ENCODE measurements at places on chromosomes 1 and 21.

GRCh38 chr21:22438428-22439086, 1440.3 kb downstream of the NCAM2 start:
- DNase-seq = no peak

DNA sequence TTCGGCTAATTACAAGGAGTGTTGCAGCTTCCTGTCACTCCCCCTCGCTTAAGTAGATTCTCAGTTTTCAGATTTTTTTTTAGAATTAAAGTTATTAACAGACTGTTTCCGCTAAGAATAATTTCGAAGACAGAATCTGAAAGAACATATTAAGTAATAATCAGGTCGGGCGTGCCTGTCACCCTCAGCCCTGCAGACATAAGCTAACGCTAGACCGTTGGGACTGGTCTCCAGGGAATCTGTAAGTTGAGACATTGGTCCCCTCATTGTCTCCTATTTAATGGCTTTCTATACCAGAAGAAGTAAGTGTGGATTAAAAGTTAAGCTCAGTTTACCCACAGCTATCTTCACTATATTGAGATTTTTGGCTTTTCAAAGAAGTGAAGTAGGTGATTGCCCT, 14.5 kb downstream of the NMNAT1 start:
- DNase-seq = no peak

DNA sequence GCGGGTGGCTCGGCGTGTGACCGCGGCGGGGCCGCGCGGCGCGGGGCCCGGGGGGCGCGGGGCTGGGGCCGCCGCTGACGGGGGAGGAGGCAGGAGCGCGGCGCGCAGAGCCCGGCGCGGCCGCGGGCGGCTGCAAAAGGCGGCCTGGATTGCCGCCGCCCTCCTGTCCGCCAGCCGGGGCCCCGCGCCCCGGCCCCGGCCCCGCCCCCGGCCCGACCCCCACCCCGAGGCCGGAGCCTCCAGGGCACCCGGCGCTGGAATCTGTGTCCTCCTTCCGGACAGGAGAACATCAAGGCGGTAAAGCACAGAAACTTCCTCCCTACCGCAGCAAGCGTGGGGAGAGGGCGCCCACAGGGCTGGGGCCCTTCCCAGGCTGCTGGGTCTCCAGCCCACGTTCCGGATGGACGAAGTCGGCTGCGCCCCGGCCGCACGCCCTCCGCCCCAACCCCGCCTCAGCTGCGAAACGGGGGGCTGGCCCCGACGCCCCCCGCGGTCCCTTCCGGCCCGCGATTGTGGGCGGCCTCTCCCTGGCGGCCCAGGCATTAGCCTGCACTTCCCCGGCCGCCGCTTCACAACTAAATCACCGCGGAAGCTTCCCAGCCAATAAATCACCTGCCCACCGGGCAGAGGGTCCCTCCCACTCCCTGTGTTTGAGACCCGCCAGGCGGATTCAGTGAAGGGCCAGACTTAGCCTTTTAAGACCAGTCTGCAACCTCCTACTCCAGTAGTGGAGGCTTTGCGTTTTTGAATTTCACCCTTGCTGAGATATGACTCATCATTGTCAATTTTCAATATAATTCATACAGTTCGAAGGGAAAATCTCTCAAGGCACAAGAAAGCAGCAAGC, 106.0 kb downstream of the SLC45A1 start:
- DNase-seq = no peak

DNA sequence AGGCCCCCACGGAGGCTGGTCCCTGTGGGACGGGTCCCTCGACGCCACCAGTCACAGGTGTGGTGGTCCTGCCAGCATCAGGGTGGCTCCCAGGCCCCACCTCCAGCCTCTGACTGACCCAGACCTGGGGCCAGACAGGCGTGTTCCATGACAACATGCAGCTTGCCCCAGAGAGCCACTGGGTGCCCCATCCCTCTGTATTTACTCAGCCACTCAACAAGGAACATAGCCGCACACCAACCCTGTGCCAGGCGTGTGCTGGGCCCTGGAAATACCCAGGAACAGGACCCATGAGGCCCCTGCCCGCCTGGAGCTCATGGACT, 65.4 kb downstream of the MATN1 start:
- no peak for DNase-seq

DNA sequence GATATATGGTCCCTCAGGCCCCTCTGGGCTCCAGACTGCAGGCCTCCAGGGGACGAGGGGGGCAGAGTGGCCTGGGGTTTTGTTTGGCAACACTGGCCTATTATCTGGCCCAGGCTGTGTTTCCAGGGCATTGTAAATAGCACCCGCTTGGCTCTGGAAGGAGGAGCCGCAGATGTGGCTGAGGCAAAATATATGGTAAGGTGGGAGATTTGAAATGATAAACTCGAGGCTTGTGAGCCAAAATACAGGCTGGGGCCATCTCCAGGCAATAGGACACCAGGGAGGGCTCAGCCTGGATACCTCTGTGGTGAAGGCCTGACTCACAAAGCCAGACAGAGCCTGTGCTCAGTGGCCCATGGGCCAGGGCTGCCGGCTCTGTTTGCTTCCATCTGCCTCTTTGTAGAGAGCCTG, 14.0 kb downstream of the NAV1 start:
- no peak for DNase-seq

DNA sequence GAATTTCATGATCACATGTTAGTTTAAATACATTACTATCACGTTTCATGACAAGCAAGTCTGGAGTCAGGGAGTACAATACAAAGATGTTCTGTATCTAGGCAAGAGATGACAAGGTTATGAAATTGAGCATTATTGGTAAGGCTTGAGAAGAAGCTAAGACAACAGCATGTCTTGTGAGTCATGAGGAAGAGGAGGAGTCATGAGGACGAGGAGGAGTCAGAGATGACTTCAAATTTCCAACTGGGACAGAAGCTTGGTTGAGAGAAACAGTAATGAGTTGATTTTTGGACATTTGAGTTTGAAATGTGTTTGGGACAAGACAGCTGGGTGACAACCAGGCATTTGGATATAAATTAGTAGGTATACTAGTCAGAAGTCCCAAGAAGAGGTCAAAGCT, 4.3 kb upstream of the UBE2U start:
- DNase-seq = no peak

DNA sequence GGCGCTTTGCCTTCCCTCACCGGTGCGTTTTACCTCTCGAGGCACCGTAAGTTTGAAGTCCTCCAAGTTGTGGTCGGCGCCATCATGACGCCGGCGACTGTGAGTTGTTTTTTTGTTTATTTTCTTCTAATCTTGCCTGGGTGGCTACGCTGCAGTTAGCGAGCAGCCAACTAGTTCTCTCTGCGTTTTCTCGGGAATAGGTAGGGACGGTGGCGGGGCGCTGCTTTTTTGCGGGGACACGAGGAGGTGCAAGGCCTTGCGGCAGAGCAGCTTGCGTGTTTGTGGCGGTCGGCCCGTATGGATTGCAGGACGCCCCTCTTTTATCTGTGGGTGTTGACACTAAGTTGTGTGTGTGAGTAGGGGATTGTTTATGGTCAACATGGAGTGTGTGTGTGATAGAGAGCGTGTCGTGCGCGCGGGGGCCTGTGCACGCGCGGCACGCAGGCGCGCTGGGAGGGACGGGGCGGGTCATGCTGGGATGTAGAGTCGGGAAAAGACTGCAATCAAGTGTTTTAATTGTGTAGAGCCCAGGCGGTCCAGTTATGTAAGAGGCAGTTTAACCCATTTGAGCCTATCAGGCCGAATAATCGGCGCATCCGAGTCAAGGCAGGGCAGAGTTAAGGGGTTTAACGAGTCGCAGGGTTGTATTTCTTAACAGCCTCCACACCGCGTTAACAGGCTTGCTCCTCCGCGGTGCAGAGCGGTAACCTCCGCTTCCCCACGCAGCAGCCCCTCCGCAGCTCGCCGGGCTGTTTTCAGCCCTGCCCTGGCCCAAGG, 1.2 kb upstream of the NEGR1 start:
- peak; percentile 8 for DNase-seq

GRCh38 chr1:58391056-58391455, 155.5 kb downstream of the OMA1 start:
- no peak for DNase-seq

DNA sequence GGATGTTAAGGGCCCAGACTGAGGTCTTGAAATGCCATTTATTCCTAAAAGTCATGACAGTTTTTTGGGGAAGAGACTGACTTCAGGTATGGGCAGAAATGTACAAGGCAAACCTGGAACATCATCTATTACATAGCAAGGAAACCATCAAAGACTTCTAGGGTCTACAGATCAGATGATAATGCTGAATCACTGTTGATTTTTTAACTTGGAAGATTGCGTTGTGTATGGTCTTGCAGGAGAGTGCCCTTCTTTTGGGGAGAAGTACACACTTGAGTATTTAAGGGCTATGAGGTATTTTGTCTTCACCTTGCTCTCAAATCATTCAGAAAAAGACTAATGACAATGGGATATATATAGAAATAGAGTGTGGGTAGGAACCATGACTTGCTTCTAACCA, 15.4 kb upstream of the RD3 start:
- DNase-seq = no peak

- no peak for DNase-seq
Measured at GRCh38 chr1:111618961-111619634, 491 bp upstream of the RAP1A start.

DNA sequence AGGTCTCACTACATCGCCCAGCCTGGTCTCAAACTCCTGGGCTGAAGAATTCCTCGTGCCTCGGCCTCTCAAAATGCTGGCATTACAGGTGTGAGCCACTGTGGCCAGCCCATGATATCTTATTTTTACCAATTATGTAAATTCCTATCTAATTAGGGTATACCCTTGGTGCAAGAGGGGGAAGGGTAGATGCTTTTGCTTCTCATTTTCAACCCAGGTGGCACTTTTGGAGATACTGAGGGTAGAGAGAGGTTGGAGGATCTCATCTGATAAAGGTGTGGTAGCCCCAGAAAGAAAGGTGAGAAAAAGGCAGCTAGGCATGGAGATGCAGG, 17.4 kb downstream of the ENSA start:
- no peak for DNase-seq

- DNase-seq = no peak
Measured at GRCh38 chr1:85568660-85569059, 11.9 kb upstream of the CCN1 start.

GRCh38 chr1:78664763-78665162, 15.1 kb downstream of the IFI44 start:
- no peak for DNase-seq

DNA sequence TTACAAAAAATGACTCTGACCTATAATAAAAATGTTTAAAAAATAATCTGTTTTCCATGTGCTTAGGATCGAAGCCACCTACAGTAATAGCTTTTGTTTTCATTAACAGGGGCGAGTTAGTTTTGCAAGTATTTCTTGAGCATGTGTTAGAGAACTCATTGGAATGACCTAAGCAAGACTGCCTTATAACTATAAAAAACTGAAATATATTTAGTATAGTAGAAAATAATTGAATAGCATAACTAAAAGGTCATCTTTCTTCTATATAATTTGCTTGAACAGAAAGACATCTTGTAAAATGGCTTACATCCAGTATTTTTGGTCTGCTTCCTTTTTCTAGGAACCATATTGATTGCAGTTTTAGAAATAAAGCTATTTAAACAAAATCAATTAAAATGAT, 241.5 kb upstream of the NRIP1 start:
- DNase-seq = no peak

GRCh38 chr1:3908886-3909517, 8.9 kb upstream of the C1orf174 start:
- no peak for DNase-seq

DNA sequence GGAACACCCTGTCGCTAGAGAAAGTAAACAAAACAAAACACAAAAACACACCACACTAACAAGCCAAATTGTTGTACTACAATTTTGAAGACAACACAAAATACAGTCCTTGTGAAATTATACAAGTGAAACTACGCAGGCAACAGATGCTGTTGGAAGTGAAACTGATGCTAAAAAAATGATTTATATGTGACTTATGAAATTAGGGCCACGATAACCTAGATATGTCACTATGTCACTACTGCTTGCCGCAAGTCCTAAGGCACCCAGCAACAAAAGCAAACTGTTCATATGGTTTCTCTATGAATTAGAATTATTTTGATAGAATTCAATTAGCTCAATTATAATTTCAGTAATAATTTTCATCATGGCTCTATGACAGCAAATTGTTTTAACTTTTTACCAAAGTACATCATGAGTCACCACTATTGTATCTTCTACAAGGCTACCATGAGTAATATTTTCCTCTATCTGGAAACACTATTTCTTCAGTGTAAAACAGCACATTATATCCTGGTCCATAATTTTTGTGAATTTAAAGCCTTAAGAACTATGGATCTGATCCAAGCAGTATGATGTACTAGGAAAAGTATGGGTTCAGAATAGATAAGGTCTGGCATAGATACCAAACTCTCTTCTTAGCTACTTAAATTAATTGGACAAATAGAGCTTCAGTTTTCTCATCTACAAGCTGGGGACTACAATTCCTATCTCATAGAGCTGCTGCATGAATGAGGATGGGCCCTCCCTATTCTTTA, 216.3 kb downstream of the COL11A1 start:
- no peak for DNase-seq

All from cortex of kidney (tissue), 1 donor.